ENCODE measurements at places on chromosomes 12 and 14. TPM values are rescaled to one million over a fixed set of nuclear protein-coding genes. Genes with fewer than 3 reads are reported as not detected.

- no peak overlapping the region for H3K4me3 ChIP-seq
- DNase-seq, result no peak
- no peak overlapping the region for H3K27ac ChIP-seq
- peaks cover 25% of the 10 kb centered on the region for H3K4me1 ChIP-seq
These were observed 15.1 kb upstream of the ZFP36L1 start for GRCh38 chr14:68807987-68808386.

DNA sequence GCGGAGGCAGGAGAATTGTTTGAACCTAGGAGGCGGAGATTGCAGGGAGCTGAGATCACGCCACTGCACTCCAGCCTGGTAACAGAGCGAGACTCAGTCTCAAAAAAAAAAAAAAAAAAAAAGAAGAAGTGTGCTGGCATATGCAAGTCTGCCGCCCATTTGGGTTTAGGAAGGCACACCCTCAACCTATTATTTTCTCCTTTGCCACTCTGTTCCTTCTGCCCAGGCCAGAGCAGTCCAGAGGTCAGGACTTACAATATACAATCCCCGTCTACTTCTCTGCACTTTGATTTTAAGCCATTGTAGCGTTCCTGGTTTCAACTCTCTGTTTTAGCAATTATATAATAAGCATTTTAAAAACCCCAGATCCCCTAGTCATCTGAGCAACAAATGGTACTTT, 39.8 kb downstream of the CATSPERB start:
- no peaks in the 10 kb centered on the region for H3K4me1 ChIP-seq
- no peak for DNase-seq

NKX2-1 gene
- total RNA-seq, result 0.84 TPM

- no peaks in the 10 kb centered on the region for H3K36me3 ChIP-seq
- DNase-seq, result no peak
- no peak overlapping the region for H3K27ac ChIP-seq
- H3K4me3 ChIP-seq, result no peak overlapping the region
- no peaks in the 10 kb centered on the region for H3K27me3 ChIP-seq
These were observed 101.6 kb downstream of the TSPAN9 start for GRCh38 chr12:3178671-3179313.

SERPINA12 gene
- not detected for total RNA-seq

DNA sequence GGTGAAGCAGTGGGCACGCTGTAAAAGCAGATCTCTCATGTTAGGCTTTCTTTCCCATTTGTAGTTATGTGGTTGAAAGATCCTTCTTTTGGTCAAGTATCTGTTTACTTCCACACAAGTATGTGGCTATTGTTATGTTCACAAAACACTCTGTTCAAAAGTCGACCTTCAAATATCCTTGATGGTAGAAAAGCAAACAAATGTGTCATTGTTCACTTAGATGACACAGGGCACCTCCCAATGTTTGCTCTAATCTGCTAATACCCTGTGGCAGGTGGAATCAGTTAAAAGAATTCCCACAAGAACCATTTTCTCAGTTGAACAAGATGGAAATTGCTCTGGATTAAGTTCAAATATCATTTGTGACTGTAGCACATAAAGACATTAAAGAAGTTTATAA, 43.6 kb upstream of the NAA30 start:
- peaks cover 13% of the 10 kb centered on the region for H3K4me1 ChIP-seq
- H3K4me3 ChIP-seq, result no peak overlapping the region
- H3K27me3 ChIP-seq, result no peaks in the 10 kb centered on the region
- no peak overlapping the region for H3K27ac ChIP-seq
- H3K36me3 ChIP-seq, result no peaks in the 10 kb centered on the region
- DNase-seq, result no peak

- H3K4me1 ChIP-seq, result no peaks in the 10 kb centered on the region
- no peak for DNase-seq
- H3K4me3 ChIP-seq, result no peak overlapping the region
- H3K27ac ChIP-seq, result no peak overlapping the region
These were observed 6.9 kb upstream of the NUDT14 start for GRCh38 chr14:105187935-105188524.

TOMM20L gene
- total RNA-seq, result not detected

RPAP3 gene
- 48.3 TPM for total RNA-seq

- no peaks in the 10 kb centered on the region for H3K4me1 ChIP-seq
- no peak overlapping the region for H3K4me3 ChIP-seq
- H3K27ac ChIP-seq, result no peak overlapping the region
- H3K27me3 ChIP-seq, result no peaks in the 10 kb centered on the region
- no peak for DNase-seq
These were observed 75.2 kb downstream of the TMEM121 start for GRCh38 chr14:105601360-105602242.

GRCh38 chr14:21070610-21071224, 613 bp downstream of the ARHGEF40 start:
- peak overlapping the region; percentile 61 for H3K4me3 ChIP-seq
- peaks cover 7% of the 10 kb centered on the region for H3K4me1 ChIP-seq
- no peaks in the 10 kb centered on the region for H3K36me3 ChIP-seq

NCAPD2 gene
- 177 TPM for total RNA-seq

MTA1 gene
- total RNA-seq, result 229 TPM

OR6C75 gene
- total RNA-seq, result not detected

- peaks cover 12% of the 10 kb centered on the region for H3K4me1 ChIP-seq
- H3K4me3 ChIP-seq, result no peak overlapping the region
- no peak overlapping the region for H3K27ac ChIP-seq
- no peak for DNase-seq
- H3K27me3 ChIP-seq, result no peaks in the 10 kb centered on the region
These were observed 13.1 kb downstream of the AKAP6 start for GRCh38 chr14:32341947-32342846.

RASAL1 gene
- total RNA-seq, result 16.0 TPM

DNA sequence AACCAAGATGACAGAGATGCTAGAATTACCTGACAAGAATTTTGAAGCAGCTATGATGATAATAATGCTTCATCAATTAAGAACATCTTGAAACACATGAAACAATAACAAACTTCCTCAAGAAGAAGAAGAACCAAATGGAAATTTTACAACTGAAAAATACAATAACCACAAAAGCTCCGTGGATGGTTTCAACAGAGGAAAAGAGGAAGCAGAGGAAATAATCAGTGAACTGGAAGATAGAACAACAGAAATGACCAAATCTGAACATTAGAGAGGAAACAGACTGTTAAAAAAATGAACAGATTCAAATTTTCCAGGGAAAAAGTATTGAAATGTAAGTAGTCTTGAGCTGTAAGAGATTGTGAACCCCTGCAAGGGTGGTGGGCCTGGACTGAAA, 62.8 kb upstream of the SLC35F4 start:
- H3K4me3 ChIP-seq, result no peak overlapping the region
- DNase-seq, result no peak
- H3K27me3 ChIP-seq, result peaks cover 68% of the 10 kb centered on the region
- H3K4me1 ChIP-seq, result no peaks in the 10 kb centered on the region
- H3K27ac ChIP-seq, result no peak overlapping the region
- H3K36me3 ChIP-seq, result no peaks in the 10 kb centered on the region

- DNase-seq, result no peak
- H3K4me3 ChIP-seq, result no peak overlapping the region
- no peaks in the 10 kb centered on the region for H3K4me1 ChIP-seq
- H3K27ac ChIP-seq, result no peak overlapping the region
- no peaks in the 10 kb centered on the region for H3K36me3 ChIP-seq
These were observed 64.9 kb upstream of the DICER1 start for GRCh38 chr14:95222151-95222631.

- no peaks in the 10 kb centered on the region for H3K36me3 ChIP-seq
- DNase-seq, result no peak
- H3K4me1 ChIP-seq, result no peaks in the 10 kb centered on the region
- no peak overlapping the region for H3K4me3 ChIP-seq
- no peaks in the 10 kb centered on the region for H3K27me3 ChIP-seq
These were observed 18.9 kb upstream of the PPFIBP1 start for GRCh38 chr12:27505109-27505508.

GRCh38 chr12:103758310-103759089, 82.5 kb downstream of the NT5DC3 start:
- DNase-seq, result no peak
- H3K36me3 ChIP-seq, result no peaks in the 10 kb centered on the region
- no peak overlapping the region for H3K27ac ChIP-seq
- no peaks in the 10 kb centered on the region for H3K27me3 ChIP-seq

FAM177A1 gene
- total RNA-seq, result 46.2 TPM

GRCh38 chr14:75822522-75823141, 159.2 kb downstream of the TGFB3 start:
- peak overlapping the region; percentile 75 for H3K27ac ChIP-seq
- H3K4me1 ChIP-seq, result peaks cover 31% of the 10 kb centered on the region
- DNase-seq, result peak; percentile 67

DNA sequence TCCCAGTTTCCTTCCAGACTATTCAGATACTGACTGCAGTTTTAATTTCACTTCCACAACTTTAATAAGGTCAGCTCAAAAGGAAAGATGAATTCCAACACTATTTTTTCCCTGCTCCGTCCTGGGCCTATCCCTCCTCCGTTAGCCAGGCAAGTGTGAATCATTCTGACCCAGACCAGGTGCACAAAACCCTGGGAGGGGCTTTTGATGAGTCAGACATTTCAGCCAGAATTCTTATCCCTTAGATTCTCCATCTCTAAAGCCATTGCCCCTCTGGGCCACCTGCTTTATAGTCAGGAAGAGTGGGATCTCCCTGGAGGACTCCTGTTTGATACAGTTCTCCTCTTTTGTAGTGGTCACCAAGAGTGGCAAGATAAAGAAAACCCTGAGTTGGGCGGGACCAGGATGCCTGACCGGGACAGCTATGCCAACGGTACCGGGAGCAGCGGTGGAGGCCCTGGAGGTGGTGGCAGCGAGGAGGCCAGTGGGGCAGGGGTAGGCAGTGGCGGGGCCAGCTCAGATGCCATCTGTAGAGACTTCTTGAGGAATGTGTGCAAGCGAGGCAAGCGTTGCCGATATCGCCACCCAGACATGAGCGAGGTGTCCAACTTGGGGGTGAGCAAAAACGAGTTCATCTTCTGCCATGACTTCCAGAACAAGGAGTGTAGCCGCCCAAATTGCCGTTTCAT, 2.2 kb downstream of the ZC3H10 start:
- no peak for DNase-seq
- H3K27ac ChIP-seq, result peak overlapping the region; percentile 93
- H3K36me3 ChIP-seq, result peaks cover 28% of the 10 kb centered on the region
- no peaks in the 10 kb centered on the region for H3K27me3 ChIP-seq
- H3K4me3 ChIP-seq, result peak overlapping the region; percentile 80

- no peak overlapping the region for H3K27ac ChIP-seq
- H3K4me3 ChIP-seq, result no peak overlapping the region
- no peak for DNase-seq
- no peaks in the 10 kb centered on the region for H3K4me1 ChIP-seq
These were observed 330.6 kb upstream of the FBXO33 start for GRCh38 chr14:39762576-39763401.

GRCh38 chr12:108803428-108804105, 53.8 kb downstream of the SSH1 start:
- peak overlapping the region; percentile 12 for H3K27ac ChIP-seq
- H3K27me3 ChIP-seq, result no peaks in the 10 kb centered on the region
- H3K36me3 ChIP-seq, result peaks cover 62% of the 10 kb centered on the region
- peak; percentile 69 for DNase-seq
- H3K4me1 ChIP-seq, result peaks cover 6% of the 10 kb centered on the region

DNA sequence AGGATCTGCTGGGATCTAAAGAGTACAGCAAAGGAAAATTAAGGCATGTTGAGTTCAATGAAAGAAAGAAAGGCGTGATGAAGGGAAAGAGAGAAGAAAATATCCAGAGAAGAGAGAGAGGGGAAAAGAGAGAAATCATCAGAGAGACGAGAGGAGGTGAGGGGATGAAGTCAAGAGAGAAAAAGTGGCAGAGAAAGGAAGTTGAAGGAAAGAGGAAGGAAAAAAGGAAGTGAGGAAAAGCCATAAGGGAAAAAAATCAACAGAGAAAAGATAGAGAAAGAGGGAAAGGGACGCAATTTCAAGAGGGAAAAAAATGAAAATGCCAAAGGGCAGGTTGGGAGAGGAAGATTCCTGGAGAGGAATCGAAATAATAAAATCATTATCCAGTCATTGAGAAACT, 40.4 kb downstream of the LLPH start:
- H3K4me3 ChIP-seq, result no peak overlapping the region
- H3K36me3 ChIP-seq, result no peaks in the 10 kb centered on the region
- H3K27ac ChIP-seq, result no peak overlapping the region
- no peak for DNase-seq
- H3K27me3 ChIP-seq, result no peaks in the 10 kb centered on the region
- H3K4me1 ChIP-seq, result peaks cover 19% of the 10 kb centered on the region

GRCh38 chr12:52364061-52364460, 3.2 kb downstream of the KRT85 start:
- no peak overlapping the region for H3K27ac ChIP-seq
- H3K4me1 ChIP-seq, result no peaks in the 10 kb centered on the region
- H3K4me3 ChIP-seq, result no peak overlapping the region
- H3K36me3 ChIP-seq, result no peaks in the 10 kb centered on the region
- no peak for DNase-seq

NRXN3 gene
- not detected for total RNA-seq

- H3K4me3 ChIP-seq, result no peak overlapping the region
- H3K36me3 ChIP-seq, result no peaks in the 10 kb centered on the region
- H3K27me3 ChIP-seq, result no peaks in the 10 kb centered on the region
These were observed 8.1 kb upstream of the PCED1B start for GRCh38 chr12:47071241-47071852.

GRCh38 chr12:85559536-85559935, 276.7 kb downstream of the RASSF9 start:
- no peaks in the 10 kb centered on the region for H3K36me3 ChIP-seq
- no peak for DNase-seq
- H3K4me3 ChIP-seq, result no peak overlapping the region
- no peaks in the 10 kb centered on the region for H3K4me1 ChIP-seq

Data from HCT116 (cell line).